ENCODE measurements at places on chromosomes 7 and 10.

- DNase-seq: no peak
Observed at GRCh38 chr7:129750091-129750490, 138.6 kb downstream of the NRF1 start.

DNA sequence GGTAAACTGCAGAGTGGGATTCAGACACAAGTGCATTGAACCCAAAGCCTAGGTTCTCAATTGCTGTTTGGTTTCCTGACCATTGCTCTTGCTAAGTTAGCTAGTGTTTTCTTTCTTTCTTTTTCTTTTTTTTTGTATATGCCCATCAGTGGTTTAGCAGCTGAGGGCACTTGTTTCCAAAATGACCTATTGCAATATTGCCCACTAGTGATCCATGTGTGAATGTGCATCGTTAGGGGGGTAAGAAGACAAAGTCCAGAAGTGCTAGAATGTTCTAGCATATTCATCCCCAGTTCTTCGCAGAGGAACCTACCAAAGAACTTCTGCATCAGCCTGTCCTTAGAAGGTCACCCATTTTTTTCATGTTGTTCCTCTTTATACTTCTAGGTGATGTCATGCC is 252.8 kb upstream of the GPR26 start:
- DNase-seq: no peak

DNA sequence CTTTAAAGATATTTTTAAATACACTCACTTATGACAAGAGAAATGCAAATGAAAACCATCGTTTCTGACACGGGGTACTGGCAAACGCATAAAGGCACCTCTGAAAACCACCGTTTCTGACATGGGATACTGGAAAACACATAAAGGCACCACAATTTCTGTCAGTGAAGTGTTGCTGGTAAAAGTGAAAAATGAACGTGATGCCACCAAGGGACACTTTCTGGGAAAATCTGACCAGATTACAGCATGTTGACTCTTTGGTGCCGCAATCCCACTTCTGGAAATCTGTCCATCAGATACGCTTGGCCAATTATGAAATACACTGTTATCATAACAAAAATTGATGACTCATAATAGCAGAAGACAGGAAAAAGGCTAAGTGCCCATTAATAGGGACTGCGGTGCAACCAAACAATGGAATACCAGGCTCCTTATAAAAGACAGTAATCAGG is 131.7 kb downstream of the ZMYND11 start:
- DNase-seq: no peak

DNA sequence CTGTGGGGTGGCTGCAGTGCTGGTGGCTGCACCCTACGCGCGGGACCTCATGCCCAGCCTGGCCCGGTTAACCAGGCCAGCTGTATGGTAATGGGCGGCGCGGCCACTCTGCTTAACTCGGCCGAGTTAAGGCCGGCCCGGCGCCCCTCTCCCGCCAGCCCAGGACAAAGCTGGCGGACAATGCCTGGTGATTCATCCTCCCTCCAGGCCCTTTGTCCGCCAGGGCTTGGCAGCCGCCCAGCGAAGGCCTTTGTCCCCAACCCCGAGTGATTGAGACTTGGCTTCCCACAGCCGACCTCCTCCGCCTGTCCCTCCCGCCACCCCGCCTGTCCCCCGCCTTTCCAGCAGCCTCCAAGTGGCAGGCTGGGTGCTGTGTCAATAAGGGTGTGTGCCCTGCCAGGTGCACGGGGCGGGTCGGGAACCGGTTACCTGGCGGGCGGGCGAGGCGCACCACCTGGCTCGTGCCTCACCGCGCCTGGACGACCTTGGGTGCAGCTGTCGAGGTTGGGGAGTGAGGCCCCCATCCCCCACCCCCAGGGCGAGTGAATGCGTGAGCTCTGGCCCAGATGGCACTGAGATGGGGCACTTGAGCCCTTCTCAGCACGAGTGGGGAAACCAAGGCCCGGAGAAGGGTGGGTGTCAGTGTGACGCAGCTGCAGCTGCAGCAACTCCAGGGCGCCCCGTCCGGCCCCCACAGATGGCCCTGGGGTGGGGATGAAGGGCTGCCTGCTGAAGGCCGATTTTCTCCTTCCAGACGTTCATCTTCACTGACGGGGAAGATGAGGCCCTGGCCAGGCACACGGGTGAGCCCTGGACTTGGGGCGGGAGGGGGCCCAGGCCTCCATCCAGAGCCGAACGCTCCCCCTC is 4.6 kb downstream of the LFNG start:
- no peak for DNase-seq

DNA sequence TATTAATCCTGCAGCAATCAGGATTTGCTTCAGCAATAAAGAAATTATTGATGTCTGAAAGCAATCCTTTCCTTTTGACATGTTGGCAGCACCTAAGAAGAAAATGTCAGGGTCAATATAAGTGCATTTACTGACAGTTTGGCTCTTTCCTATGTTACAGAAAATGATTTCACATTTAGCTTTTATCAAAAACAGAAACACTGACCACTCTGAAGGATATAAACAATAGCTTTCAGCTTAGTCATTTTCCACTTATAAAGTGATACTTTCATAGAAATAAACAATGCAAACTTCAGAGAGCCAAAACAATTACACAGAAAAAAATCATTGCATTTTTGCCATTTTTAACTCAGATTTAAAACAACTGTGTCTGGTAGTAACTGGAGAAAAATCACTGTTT is 325.6 kb upstream of the KAT6B start:
- no peak for DNase-seq

DNA sequence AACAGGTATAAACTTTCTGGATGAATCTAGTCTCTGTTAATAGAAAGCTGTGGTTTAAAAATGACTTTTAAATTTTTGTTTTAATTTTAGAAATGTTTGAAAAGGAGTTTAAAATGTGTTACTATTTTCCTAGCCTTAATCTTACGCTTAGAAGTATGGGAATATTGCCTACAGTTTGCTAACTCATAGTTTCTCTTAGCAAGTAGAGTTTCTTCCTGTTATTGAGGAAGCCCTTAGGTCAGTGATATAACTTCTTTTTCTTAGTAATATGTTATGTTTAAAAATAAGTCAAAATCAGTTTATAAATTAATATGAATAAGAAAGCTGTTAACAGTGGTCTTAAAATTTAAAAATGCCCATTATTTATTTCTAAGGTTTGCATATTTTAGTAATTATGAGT is 3.1 kb downstream of the STARD3NL start:
- no peak for DNase-seq

GRCh38 chr10:84783386-84783785 is 455.0 kb downstream of the CCSER2 start:
- no peak for DNase-seq

- no peak for DNase-seq
Observed at GRCh38 chr10:79019441-79020014, 49.2 kb upstream of the ZMIZ1 start.

DNA sequence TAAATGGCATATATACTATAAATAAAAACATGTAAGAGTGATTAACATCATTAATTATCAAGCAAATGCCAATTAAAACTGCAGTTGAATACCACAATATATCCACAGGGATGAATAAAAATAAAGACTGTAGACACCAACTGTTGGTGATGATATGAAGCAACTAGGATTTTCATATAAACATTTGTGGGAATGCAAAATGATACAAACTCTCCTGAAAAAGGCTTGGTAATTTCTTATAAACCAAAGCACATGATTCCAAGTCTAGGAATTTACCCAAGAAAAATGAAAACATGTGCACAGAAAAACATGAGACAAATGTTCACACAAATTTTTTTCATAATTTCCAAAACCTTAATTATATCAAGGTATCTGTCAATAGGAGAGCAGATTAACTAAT is 448.1 kb downstream of the ETV1 start:
- DNase-seq: no peak

DNA sequence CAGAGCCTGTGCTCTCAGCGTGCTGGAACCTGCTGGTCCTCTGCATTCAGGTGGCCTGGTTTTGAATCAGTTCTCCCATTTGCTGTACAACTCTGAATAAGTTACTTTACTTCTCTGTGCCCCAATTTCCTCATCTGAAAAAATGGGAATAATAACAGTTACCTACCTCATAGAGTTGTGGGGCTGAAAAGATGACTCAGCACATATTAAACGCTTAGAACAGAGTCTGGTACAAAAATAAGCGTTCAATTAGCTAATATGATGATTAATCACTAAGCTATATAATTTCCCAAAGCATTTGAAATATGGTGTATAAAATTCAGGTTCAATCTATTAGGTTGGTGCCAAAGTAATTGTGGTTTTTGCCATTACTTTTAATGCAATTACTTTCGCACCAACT is 259.1 kb downstream of the PRPF18 start:
- no peak for DNase-seq

- DNase-seq: no peak
Observed at GRCh38 chr7:55210716-55211115, 154.4 kb upstream of the LANCL2 start.

DNA sequence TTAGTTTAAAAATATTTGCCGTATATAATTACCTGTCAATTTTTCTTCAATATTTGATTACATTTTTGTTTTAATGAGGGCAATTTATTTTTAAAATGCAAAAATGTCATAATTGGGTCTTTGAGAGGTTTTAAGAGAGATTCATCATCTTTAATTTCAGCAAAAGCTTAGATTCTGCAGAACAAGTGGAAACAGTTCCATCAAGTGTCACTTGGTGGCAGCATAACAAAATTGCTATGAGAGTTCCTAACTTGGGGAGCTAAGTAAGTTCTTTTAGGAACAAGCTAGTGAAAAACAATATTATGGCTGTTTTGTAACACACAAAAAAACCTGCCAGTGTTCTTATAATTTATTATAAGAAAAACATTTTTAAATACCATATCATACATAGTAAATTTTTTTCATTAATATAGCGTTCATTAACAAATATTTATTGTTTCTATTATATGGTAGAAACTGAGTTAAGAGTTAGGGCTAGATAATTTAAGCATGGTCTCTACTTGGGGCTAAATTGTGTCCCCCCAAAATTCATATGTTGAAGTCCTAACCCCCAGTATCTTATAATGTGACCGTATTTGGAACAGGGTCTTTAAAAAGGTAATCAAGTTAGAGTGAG is 155.2 kb downstream of the MAGI2 start:
- no peak for DNase-seq
